Aorta (tissue), 5 donors: ENCODE measurements at places on chromosomes 11 and 22. TPM values are rescaled to one million over a fixed set of nuclear protein-coding genes. Genes with fewer than 3 reads are reported as not detected.

- DNase-seq = no peak
These were observed 14.6 kb downstream of the CCDC83 start for GRCh38 chr11:85869781-85870180.

- no peak for DNase-seq
These were observed 12.5 kb upstream of the MS4A10 start for GRCh38 chr11:60772666-60773065.

DNA sequence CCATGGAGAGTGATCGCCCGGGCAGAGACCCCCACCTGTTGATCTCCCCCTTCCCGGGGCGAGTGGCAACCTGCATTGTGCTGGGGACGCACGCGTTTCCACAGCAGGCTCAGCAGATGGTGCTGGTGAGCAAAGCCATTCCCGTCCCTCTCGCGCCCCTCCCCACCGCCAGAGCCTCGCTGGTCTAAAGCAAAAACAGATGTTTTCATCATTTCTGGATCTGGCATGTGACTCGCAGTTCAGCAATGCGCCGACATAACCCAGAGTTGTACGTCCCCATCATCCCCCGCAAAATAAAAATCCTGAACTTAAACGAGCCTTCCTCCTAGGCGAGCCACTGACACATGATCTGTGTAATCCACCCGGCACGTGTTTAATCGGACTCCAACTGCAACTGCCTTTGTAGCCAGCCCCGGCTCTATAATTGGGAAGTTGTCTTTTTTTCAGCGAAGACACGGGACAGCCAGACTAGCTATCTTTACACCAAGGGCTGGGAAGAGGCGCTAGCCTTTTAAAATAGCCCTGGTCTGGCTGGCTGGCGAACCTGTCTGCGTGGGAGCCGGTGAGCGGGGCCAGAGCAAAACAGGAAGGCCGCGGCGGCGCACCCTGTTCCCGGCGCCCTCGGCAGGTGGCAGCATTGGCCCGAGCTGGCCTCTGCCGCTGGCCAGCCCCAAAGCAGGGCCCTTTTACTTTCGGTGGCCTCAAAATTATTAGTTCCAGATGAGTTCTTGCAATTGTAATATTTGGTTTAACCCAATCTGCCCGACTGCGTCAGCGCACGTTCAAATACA lies 203.0 kb upstream of the SORL1-AS1 start:
- peak; percentile 93 for DNase-seq

DNA sequence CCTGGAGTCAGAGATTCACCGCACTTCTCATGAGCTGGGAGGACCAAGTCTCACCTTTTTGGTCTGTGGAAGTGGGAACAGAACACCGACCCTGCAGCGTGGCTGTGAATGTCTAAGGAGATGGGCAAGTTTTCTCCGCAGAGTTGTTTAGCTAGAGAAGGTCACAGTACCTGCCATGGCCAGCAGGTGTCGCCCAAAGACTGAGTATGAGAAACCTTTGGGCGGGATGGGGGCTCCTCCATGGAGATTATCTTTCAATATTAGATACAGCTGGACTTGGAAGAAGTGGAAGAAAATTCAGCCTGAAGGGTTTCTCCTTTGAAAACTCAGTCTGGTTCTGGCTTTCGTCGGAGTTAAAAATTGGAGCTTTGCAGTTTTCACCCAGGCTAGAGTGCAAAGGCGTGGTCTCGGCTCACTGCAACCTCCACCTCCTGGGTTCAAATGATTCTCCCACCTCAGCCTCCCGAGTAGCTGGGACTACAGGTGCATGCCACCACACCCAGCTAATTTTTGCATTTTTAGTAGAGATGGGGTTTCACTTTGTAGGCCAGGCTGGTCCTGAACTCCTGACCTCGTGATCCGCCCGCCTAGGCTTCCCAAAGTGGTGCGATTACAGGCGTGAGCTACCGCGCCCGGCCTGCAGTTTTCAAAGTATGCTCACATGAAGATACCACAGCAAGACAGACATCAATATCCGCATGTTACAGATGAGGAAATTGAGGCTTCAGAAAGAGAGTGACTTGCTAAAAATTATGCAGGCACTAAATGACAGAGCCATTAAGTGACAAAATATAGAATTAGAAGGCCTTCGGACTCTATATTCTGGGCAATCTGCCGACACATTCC lies 10.7 kb upstream of the DSCAML1 start:
- peak; percentile 92 for DNase-seq

- no peak for DNase-seq
These were observed 22.4 kb downstream of the C22orf23 start for GRCh38 chr22:37930952-37931440.

DNA sequence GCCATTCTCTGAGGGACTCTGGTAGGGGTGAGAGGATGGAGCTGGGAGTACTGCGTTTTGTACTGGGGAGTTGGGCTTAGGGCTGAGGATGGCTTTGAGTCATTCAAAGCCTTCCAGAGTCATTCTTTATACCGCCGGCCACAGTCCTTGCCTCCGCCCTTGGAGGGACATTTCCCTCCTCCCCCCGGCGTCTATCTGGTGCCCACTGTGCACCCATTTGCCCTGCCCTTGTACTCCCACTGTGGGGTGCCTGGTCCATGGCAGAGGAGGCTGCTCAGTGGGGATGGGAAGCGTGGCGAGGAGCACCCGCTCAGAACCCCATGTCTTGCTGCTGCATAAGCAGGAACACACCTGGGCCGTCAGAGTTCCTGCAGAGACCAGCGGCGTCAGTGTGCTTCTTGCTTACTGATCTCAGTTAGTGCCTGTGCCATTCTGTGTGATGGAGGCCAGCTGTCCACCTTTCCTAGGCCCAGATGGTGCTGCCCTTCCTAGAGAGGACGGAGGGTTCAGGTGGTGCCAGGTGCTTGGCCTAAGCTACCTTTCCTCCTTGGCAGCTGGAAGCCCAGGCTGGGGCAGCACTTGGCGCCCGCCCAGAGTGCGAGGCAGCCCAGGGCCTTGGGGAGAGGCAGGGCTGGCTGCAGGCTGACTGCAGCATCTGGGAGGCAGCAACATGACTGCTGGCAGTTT lies 23.3 kb upstream of the TMEM191C start:
- no peak for DNase-seq

DNA sequence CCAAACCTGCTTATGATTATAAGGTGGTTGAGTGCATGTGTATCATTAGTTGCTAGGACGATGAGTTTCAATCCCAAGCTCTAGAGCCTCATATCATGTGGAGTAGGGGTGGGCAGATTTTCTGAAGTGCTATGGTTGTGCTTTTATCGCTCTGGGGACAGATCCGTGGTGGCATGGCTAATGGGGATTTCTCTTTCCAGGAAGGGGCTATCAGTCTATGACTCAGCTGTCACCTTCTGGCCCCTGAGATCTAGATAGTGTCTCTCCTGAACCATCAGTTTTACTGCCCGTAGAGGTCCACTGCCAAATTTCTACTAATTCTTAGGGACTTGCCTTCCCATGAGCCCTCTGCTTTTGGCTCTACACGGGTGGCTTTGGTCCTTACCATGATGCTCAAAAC lies 51.8 kb downstream of the FDX1 start:
- no peak for DNase-seq

DNA sequence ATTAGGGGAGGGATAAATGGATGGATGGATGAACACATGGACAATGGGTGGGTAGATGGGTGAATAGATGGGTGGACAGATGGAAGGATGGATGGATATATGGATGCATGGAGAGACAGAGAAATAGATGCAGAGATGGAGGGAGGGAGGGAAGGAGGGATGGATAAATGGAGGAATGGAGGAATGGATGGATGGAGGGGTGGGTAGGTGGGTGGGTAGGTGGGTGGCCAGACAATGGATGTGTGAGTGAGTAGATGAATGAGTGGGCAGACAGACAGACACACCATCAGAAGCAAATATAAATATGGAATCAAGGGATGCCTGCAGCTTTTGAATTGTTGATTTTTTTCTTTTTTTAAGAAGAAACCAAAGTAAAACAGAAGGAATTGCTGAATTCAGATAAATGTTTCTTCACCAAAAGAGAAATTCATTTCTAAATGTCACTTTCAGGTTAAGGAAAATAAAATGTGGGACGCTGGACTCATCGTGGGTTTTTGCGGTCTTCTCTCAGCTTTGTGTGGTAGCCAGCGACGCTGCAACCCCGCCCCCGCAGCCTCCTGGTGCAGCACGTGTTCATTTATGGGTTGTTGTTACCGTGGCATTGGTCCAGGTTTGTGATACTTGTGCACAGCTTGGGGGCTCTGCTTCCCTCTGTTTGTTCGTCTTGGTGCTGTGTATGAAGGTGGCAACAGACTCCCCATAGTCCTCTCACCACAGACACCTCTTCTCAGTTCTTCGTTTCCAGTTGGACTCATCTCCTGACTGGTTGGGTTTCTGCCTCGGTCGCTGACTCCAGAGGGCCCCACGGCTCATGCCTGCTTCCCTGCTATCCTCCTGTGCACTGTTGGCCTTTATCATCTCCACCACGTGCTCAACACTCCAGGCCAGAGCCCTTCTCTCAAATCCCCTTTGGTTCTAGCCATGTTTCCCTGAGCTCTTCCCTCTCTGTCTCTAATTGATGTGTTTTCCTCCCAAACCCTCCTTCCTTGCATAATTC lies 76.4 kb downstream of the CDKN1C start:
- no peak for DNase-seq

- DNase-seq = no peak
These were observed 317.6 kb downstream of the TBC1D22A start for GRCh38 chr22:47080100-47080499.

DNA sequence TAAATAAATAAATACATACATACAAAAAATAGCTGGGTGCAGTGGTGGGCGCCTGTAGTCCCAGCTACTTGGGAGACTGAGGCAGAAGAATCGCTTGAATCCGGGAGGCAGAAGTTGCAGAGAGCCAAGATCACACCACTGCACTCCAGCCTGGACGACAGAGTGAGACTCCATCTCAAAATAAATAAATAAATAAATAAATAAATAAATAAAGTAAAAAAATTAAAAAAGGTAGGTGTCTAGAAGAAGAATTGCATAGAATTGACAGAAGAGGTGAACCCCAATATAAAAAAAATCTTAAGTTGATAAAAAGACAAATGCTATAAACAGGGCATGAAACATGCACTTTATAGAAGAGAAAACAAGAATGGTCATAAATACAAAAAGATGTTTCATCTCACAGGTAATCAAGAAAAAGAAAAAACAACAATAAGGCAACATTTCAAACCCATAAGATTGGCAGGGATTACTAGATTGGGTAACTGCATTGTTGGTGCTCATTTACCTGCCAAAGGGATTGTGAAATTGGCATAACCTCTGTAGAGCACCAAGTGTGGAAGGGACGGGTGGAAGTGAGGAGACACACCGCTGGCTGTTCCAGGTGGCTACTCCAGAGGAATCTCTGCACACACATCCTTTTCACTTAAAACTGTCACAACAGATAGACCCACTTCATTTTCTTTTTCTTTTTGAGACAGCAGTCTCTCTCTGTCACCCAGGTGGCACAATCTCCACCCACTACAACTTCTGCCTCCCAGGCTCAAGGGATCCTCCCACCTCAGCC lies 44.7 kb downstream of the NF2 start:
- DNase-seq = no peak

- DNase-seq = no peak
These were observed 8.4 kb upstream of the CTR9 start for GRCh38 chr11:10742460-10743208.

- DNase-seq = no peak
These were observed 149.0 kb downstream of the PKNOX2 start for GRCh38 chr11:125313271-125314219.

GRCh38 chr11:74676596-74676995 lies 54.6 kb downstream of the CHRDL2 start:
- DNase-seq = peak; percentile 71

- peak; percentile 75 for DNase-seq
These were observed 451.2 kb downstream of the MIAT start for GRCh38 chr22:27108425-27109114.

DNA sequence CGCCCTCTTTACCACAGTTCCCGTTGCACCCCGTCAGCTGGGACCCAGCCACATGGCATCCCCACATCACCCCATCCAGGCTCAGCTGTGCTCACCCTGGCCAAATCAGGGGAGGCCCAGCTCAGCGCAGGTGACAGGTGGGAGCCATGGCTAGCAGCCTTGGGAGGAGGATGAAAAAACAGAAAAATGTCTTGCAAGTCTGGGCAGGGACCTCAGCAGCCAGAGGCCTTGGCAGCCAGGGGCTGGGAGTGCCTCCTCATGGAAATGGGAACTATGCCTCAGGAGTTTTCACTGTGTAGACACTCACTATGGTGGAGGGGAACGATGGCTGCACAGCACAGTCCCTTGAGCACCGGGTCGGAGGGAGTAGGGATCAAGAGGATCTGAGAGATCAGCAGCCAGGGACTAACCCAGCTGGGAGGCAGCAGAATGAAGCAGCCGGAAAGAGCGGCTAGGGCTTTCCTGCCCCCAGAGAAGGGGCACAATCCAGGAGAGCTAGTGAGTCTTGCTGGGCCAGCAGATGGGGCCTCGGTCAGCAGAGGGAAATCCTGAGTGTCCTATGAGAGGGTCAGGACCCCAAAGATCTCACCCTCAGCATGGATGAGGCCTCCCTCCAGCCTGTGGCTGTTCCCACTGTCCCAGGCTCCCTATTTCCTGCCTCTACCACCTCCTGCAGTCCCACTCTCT lies 6.2 kb upstream of the FTH1 start:
- DNase-seq = peak; percentile 78

DNA sequence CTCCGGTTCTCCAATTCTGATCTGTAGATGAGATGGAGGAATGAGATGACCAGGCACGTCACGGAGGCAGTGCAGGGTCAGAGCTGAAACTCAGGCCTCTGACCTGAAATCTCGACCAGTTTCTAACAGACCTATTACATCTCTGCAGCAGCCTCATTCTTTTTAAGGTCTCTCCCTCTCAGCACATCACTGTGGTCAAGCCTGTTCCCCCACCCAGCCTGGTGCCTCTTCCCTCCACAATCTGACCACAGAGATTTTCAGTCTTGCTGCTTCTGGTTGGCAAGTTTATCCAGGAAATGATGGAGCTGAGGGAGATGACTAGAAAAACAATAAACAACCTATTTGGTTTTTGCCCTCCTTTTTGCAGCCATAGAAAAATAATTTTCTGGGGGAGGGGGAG lies 9.5 kb downstream of the GRAMD1B start:
- no peak for DNase-seq

GRCh38 chr11:107857550-107858216 lies 904 bp downstream of the SLC35F2 start:
- no peak for DNase-seq

- peak; percentile 88 for DNase-seq
These were observed 13.0 kb upstream of the MCHR1 start for GRCh38 chr22:40666151-40666848.

- DNase-seq = no peak
These were observed 6.2 kb downstream of the CHID1 start for GRCh38 chr11:904380-904779.

GRCh38 chr22:48309836-48310235 lies 1517.8 kb downstream of the BRD1 start:
- DNase-seq = no peak

FOSL1 gene
- polyA plus RNA-seq = 1.6 TPM

P2RY6 gene
- 4.4 TPM for polyA plus RNA-seq

SLC22A8 gene
- not detected for polyA plus RNA-seq

BET1L gene
- 24.0 TPM for polyA plus RNA-seq

TRIM29 gene
- 0.13 TPM for polyA plus RNA-seq

C2CD2L gene
- 6.6 TPM for polyA plus RNA-seq

GGT5 gene
- 52.3 TPM for polyA plus RNA-seq

CCDC116 gene
- polyA plus RNA-seq = not detected

MUC2 gene
- 11.8 TPM for polyA plus RNA-seq
